ENCODE measurements at places on chromosomes 11 and 22.

- peak; percentile 62 for DNase-seq
These were observed 2.7 kb upstream of the PTPRJ start for GRCh38 chr11:47977623-47978022.

DNA sequence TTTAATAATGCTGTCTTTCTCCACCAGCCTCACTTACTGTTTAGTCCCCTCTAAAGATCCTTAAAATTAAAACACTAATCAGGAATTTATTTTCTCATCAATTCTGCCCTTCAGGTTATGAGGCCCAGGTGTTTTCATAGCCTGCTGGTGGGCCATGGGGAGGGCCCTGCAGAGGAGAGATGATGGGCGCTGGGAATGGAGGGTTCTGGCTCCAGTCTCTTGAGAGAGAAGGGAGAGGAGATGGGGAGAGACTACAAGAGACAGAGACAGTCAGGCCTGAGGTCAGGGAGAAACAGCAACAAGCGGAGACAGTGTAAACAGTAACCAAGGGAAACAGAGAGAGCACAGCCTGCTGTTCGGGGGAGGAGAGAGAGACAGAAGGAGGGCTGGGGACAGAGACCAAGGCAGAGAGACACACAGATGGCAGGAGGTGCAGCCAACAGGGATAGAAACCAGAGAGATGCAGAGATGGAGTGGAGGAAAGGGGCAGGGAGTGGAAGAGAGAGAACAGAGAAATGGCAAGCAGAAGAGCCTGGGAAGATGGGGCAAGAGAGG is 187.3 kb upstream of the SYT13 start:
- no peak for DNase-seq

- DNase-seq = no peak
These were observed 410.9 kb downstream of the INSC start for GRCh38 chr11:15525582-15525981.

GRCh38 chr11:107581147-107581546 is 9.8 kb upstream of the ELMOD1 start:
- no peak for DNase-seq

DNA sequence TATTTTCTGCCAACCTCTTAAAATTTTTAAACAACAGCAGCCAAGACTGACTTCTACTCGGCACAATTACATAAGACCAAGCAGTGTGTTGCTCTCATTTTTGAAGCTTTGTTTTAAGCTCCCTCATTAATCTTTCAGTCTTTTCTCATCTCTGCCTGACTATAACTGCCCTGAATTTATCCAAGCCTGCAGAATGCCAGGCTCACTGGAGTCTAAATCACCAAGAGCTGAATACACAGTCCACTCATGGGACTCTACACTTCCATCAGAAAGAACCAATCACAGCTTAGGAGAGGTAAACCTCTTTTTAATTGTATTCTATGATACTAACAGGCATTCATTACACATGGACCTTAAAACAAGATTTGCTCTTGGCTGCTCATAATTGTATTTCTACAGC is 178.7 kb downstream of the CADM1 start:
- DNase-seq = no peak

DNA sequence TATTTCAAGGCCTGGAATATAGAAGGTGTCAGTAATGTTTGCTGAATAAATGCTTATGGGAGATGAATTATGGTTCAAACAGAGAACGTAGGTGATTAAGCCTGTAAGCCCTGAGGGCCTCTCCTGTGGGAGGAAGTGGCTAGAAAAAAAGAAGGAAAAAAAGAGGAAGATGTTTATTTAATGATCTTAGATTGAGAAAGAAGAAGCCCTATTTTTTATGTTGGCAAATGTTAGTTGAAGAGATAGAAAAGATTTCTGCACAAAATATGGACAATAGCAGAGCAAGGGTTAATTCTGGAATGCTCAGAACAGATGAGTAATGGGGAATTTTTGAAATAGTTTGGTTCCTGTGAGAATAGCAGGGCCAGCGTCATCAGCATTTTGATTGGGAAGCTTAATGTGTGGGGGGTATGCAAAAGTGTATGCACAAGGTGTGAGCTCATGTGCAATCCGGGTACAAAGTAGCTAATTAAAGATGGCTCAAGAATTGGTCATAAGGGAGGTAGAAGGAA is 95.7 kb downstream of the TEAD1 start:
- peak; percentile 31 for DNase-seq

- no peak for DNase-seq
These were observed 25.1 kb downstream of the PRDM11 start for GRCh38 chr11:45171550-45171949.

DNA sequence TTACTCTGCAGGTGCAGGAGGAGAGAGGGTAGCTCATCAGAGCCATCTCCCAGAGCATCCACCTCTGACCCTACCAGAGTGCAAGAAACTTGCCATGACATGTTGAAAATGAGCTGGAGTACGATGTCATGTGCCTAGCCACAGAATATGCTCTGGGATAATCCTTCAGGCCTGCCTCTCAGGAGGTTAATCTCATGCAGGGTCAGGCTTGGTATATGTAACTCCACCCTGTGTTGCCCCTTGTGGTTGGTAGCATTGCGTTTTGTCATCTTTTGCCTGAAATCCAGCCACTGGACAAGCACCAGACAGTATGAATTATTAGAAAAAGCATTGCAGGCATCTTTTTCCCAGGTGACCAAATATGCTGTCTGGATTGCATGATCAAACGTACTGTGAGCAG is 36.2 kb downstream of the CNTF start:
- peak; percentile 82 for DNase-seq

DNA sequence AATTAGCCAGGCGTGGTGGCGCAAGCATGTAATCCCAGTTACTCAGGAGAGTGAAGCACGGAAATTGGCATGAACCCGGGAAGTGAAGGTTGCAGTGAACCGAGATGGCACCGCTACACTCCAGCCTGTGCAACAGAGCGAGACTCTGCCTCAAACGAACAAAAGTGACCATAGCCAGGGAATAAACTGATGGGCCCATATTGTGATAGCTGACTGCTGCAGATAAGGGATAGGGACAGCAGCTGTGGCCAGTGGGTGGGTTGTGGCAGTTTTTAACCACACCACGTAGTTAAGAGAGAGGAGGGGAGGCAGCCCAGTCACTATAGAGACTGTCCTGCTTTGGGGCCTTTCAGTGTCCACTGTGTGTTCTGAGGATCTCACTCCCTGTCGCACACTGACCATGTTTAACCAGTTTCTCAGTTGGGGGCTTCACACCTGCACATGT is 58.9 kb downstream of the PISD start:
- DNase-seq = no peak

DNA sequence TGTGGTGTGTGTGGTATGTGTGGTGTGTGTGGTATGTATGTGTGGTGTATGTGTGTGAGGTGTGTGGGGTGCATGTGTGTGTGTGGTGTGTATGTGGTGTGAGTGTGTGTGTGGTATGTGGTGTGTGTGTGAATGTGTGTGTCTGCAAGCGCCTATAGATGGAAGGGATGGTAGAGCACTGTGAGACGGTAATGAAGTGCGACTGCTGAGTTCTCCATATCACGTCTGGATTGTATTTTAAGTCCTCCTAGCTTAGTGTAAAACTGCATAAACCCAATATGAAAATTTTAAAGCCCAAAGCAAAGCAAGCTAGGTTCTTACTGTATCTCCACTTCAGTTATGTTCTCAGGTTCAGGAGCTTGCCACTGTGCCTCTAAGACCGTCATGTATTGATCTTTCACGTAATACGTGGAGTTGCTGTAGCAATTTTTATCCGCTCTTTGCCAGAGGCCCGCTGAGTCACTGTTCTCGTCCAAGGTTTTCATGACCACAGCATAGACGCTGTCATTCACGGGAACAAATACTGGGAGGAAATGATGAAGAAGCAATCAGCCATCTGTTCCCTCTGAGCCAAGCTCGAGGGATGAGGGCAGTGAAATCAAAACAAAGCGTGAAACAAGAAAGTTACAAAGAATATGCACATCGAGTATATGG is 5.5 kb downstream of the PLET1 start:
- DNase-seq = no peak

- no peak for DNase-seq
These were observed 108.2 kb downstream of the RRM1 start for GRCh38 chr11:4202749-4203148.

DNA sequence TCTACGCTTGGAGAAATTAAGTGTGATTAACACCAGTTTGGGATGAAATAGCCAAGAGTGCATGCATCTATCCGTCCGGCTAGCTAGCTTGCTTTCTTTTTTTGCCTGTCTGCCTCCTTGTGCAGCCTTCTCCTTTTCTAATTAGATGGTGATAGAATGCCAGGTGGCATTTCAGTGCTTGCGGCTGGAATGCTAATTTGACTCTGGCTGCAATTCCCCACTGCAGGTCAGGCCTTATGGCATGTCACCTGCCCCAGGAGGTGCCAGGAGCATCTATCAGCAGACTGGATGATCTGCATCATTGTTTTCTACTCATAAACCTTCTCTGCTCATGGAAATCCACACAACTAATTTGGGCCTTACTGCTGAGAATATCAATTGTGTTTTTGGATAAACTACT is 51.1 kb upstream of the CABP7 start:
- DNase-seq = no peak

DNA sequence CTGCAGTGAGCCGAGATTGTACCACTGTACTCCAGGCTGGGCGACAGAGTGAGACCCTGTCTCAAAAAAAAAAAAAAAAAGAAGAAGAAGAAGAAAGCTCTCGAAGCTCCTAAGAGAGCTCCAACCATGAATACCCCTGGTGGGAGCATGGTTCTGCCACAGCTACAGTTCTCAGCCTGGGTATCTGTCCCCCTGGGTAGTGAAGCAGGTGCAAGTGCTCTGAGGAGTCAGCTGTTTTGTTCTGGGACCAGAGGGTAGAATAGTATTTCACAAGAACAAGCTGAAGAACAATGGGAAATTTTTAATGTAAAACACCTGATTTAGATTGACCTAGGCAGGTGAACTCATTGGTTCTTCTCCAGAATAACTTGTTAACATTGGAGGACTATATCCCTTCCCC is 4.3 kb upstream of the HYOU1 start:
- no peak for DNase-seq

GRCh38 chr11:47186700-47187695 is 764 bp upstream of the PACSIN3 start:
- peak; percentile 59 for DNase-seq

- DNase-seq = no peak
These were observed 101.4 kb downstream of the ARL14EP start for GRCh38 chr11:30424321-30424720.

GRCh38 chr11:127259102-127259501 is 258.5 kb upstream of the KIRREL3 start:
- DNase-seq = no peak

- no peak for DNase-seq
These were observed 74.4 kb downstream of the SLC36A4 start for GRCh38 chr11:93123351-93123898.

GRCh38 chr11:27409049-27409448 is 46.0 kb upstream of the CCDC34 start:
- DNase-seq = no peak

DNA sequence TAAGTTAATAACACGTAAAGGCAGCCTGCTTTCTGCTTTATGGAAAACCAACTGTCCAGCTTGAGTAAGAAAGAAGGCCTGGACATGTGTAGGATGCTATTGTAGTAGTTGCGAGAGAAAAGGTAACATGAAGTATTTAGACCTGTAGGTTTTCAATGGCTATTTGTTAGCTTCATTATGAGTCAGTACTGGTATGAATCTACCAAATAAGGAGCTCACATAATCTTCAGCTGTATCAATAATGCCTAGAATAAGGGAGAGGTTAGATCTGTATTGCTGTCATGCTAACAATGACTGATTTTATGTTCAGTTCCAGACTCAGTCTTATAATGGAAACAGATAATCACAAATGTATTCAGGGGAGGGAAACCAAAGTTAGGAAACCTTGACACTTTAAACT is 550.3 kb downstream of the CNTN5 start:
- no peak for DNase-seq

- no peak for DNase-seq
These were observed 11.9 kb downstream of the MS4A8 start for GRCh38 chr11:60711276-60711675.

DNA sequence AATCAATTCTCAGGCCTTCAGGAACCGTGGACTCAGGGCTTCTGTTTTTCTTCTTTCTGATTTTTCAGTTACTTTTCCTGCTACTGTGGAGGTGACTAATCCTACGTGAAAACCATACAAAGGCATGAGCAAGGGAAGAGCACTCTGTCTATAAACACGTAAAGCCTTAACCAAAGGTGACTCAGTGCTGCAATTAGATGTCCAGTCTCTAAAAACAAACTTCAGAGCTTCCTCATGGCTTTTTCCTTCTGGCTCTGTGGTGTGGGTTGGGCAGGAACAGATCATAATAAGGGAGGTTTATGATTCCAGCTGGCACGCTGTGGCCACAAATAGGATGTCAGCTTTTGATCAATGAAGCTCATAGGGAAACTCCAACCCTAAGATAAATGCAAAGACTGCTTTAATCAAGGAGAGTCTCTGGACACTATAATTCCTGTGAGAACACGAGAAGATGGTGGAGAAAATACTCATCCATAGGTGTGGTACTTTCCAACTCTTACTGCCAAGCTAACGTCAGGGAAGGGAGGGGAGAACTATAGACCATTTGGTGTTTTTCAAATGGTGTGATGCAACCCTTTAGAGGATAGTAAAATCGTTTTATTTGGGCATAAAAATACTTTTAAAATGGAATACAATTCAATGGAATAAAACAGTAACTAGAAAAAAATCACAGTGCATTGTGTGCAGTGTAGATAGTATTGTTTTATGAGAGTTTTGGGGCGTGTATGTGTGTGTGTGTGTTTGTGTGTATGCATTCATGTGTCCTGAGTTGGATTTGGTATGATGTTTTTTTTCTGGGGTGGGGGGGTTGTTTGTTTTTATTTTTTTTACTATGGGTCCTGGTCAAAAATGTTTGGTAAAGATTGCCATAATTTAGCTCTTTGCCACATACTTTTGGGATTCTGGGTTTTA is at the start of gene NXPE2:
NXPE2 (plus strand) TSS at position 403 of the 912 bp plus-strand sequence; CDS start at position 452, 49 bp downstream.
- DNase-seq = no peak

GRCh38 chr11:27440090-27440489 is 32.5 kb downstream of the LGR4 start:
- no peak for DNase-seq

GRCh38 chr11:135036488-135037297 is 624.7 kb upstream of the B3GAT1 start:
- DNase-seq = no peak

- DNase-seq = no peak
These were observed 265.1 kb downstream of the FAM76B start for GRCh38 chr11:95524314-95525036.

- no peak for DNase-seq
These were observed 864.2 kb downstream of the FAM181B start for GRCh38 chr11:81869351-81870065.

DNA sequence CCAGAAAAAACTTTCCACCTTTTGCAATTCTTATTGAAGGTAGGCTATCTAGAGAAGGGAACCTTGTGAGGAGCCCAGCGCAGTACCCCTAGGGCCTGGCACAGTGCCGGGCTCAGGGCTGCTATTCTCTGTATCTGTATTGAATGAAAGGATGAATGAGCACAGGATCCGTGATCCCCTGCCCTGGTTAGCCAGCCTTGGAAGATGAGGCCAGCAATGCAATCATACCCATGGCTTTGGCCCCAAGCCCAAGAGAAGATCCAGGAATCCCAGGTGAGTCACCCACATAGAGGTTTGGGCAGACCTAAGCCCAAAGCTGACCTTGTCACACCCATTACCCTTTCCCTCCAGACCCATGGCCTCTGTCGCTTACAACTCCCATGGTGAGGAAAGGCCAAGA is 92.5 kb upstream of the CD82 start:
- DNase-seq = no peak
